ENCODE measurements at places on chromosomes 1 and 21.

GRCh38 chr1:17239420-17239819, 9.5 kb upstream of the PADI3 start:
- peak; percentile 91 for DNase-seq

- DNase-seq = no peak
Measured at GRCh38 chr1:230375780-230376179, 50.4 kb downstream of the PGBD5 start.

GRCh38 chr1:188367661-188368060, 1538.9 kb downstream of the PLA2G4A start:
- DNase-seq = no peak

DNA sequence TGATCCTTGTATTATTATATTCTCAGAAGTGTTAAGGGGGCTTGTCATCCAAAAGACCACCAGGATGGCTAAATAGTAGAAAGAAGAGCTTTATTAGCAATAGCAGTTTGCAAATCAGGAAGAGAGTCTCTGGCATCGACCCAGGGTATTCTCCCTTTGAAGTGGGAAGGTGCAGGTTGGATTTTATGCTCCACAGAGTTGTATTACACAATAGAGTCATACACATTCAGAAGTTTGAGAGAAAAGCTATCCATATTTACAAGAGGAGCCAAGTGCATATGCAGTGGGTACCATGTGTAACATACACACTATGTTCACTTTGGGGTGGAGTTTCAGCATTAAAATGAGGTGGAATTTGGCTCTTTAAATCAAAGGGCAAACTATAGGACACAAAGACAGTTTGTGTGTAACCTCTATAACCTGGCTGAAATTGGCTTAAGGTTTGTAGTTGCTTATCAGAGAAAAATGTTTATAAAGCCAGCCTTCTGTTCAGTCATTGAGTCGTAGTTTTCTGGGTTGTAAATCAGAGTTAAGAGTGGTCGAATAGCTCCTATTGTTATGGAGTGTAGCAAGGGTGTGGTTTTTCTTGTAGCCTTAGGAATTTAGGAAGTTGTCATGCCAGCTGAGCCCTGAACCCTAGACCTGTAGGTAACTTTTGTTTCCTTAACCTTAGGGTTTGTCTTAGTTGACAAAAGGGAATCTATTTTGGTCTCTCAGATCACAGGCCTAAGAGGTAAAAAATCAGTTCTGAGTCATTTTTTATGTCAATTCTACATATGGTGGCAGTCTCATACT, 125.3 kb downstream of the DNM3 start:
- no peak for DNase-seq

- no peak for DNase-seq
Measured at GRCh38 chr1:107821340-107821739, 143.6 kb downstream of the VAV3 start.

GRCh38 chr21:28066076-28066475, 926.6 kb downstream of the LTN1 start:
- no peak for DNase-seq

DNA sequence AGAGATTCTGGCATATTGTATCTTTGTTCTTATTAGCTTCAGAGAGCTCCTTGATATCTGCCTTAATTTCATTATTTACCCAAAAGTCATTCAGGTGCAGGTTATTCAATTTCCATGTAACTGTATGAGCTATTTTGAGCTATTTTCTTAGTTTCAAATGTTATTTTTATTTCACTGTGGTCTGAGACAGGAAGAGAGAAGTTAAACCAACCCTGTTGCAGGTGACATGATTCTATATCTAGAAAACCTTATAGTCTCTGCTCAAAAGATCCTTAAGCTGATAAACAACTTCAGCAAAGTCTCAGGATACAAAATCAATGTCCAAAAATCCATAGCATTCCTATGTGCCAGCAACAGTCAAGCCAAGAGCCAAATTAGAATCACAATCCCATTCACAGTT, 1644.0 kb upstream of the B3GALT2 start:
- no peak for DNase-seq

- no peak for DNase-seq
Measured at GRCh38 chr1:166974647-166975345, 544 bp downstream of the ILDR2 start.

DNA sequence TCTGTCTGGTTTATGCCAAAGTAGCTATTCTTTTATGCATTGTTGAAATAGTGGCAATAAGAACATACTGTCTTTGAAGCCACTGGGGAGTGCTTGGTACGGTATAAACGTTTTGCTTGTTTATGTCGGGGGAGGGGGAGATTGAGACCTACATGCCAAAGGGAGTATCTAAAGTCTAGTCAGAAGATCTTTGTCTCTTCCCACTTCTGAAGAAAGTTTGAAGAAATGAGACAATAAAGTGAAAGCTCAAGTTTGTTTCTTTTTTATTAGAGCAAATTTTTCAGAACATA, 6.8 kb downstream of the AKIRIN1 start:
- DNase-seq = no peak

All from A549 (cell line).